ENCODE measurements at places on chromosomes 3 and 15.

- DNase-seq: no peak
Measured at GRCh38 chr3:108320746-108321350, 24.5 kb downstream of the HHLA2 start.

- no peak for DNase-seq
Measured at GRCh38 chr3:159796744-159797143, 191.9 kb upstream of the IL12A start.

DNA sequence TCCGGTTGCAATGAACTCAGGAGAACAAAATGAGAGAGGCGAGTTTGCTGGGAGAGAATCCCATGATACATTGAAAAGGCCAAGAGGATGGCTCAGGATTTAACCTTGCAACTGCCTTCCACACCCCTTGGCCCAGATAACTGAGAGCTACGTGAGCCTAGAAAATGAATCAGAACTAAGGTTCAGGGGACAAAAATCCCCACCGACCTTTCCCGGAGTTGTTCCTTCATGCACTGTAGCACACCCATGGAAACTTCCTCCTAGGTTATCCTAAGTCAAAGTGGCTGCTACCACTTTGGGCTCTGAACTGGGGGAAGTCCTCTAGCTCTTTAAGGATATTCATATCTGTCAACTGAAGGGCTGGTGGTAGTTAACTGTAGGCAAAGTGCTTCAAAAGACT lies 58.3 kb upstream of the SLC4A7 start:
- DNase-seq: no peak

DNA sequence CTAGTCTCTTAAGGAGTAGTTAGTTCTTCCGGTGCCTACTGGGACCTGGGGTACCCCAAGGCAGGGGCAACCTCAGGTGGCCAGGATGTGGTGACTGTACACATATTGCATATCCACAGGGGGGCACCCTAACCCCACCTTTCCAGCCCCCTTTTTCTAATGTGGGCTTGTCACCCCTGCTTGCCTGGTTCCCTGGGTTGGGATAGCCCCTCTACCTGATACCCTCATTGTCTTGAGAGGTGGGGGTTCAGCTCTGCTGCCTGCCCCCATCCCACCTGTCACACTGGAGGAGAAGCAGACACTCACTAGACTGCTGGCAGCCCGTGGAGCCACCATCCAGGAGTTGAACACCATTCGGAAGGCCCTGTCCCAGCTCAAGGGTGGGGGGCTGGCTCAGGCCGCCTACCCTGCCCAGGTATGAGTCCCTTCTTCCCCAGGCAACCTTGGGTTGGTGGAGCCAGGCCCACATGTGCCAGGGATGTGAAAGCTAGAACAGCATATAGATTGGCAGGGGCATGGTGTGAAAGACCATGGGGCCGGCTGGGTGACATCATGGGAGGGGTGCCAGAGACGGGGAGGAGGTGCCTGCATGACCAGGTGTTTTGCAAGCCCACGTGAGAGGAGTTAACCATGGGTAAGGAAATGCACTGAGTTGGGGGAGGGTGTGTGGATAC lies 4.0 kb downstream of the GLYCTK start:
- DNase-seq: peak; percentile 47

DNA sequence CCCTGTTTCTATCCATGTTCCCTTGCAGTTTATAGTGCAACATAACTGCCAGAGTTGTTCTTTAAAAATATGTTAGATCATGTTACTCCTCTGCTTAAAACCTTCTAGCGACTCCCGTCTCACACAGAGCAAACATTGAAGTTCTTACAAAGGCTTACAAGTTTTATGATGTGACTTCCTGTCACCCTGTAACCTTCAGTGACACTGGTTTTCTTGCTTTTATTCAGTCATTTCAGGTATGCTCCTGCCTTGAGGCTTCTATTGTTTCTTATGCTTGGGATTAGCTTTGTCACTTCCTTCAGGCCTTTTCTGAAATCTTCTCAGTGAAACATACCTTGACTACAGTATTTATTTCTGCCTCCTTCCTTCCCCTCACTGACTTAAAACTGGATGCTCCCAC lies 252.1 kb downstream of the DOCK3 start:
- no peak for DNase-seq

- no peak for DNase-seq
Measured at GRCh38 chr3:45579251-45579650, 15.3 kb upstream of the LIMD1 start.

- no peak for DNase-seq
Measured at GRCh38 chr3:132874701-132875100, 152.5 kb upstream of the NPHP3 start.

DNA sequence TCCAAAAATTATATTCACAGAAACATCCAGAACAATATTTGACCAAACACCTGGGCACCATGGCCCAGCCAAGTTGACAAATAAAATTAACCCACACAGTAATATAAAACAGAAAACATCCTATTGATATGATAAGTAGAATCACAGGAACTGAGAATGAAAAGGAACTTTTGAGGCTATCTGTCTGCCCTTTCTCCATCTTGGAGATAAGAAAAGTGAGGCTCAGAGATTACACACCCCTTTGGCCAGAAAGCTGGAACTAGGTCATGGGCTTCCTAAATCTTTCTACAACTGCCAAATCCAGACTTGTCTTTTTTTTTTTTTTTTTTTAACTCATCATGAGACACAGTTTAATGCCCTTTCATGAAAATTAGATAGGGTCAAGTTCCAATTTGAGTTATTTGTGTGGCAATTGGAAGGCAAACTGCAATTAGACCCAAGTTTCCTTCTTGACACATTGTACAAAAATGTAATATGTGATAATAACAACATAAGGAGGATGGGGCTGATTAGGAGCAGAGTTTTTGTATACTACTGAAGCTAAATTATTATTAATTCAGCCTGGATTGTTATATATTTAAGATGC lies 137.2 kb downstream of the RPL22L1 start:
- DNase-seq: no peak

DNA sequence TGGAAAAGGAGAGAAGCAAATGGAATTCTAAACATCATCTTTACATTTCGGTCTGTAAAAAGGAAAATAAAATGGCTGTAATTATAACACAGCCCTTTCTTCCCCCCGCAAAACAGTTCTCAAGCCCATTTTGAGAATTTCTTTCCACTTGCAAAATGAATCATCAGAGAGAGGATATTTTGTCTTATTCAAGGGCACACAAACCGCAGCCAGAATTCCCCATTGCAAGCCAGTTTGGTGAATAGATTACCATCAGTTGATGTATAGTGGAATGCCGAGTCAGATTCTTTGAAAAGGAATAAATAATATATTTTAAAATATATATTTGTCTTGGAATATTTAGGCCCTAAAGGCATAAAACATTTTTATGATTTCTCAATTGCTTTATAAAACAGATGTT lies 420.4 kb upstream of the SEMA6D start:
- DNase-seq: no peak

- DNase-seq: no peak
Measured at GRCh38 chr15:79966634-79967297, 4.2 kb downstream of the BCL2A1 start.

- no peak for DNase-seq
Measured at GRCh38 chr15:82105451-82106215, 59.8 kb upstream of the MEX3B start.

DNA sequence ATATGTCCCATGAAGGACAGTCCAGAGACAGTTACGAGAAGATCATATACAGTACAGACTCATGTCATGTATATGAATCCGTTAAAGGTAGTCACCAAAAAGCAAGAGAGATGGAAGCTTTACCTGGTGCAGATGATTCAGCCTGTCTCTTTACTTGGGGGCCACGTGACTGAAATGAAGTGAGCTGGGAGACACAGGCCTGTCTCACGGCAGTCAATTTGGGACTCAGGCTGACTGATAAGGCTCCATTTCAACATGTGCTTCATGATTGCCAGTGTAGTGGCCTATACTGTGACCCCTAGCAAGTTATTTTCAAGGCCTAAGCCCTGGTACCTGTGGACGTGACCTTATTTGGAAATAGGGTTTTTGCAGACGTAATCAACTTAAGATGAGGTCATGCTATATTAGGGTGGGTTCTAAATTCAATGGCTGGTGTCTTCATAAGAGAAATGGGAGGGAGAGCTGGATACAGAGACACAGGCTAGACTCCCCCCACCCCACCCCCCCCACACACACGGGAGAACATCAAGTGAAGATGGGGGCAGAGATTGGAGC lies 3.0 kb upstream of the PROK2 start:
- no peak for DNase-seq

DNA sequence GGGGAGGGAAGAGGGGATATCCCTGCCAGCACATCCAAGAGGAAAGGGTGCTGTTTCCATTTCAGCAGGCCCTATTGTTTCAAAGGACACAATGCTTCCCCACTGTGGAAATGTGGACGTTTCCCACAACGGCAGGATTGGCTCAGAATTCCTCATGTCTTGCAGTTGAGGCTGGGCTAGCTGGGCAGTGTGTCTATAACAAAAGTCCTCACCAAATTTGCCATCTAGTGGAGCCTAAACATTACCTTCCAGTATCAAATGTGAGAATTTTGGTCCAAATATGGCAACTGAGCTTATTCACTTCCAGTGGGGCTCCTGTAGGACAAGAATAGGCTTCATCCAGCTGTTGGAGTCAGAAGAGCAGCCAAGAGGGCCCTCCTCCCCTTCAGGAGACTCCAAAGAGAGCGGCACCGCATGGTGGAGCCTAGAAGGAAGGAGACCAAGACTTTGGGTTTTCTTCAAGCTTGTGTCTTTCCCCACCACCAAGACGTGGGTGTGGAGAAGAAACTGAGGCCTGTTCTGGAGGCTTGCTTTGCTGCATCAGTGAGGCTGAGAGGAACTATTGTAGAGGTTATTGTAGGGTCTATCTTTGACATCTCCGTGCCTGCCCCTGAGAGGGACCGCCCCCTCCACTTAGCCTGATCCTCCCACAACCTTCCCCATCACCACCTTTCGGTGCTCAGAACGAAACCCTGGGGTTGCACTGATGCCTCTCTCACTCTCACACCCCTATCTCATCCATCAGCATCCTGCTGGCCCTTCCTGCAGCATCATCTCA lies 45.3 kb upstream of the SLCO2A1 start:
- no peak for DNase-seq

GRCh38 chr3:13023235-13023970 lies 49.8 kb downstream of the IQSEC1 start:
- DNase-seq: no peak

DNA sequence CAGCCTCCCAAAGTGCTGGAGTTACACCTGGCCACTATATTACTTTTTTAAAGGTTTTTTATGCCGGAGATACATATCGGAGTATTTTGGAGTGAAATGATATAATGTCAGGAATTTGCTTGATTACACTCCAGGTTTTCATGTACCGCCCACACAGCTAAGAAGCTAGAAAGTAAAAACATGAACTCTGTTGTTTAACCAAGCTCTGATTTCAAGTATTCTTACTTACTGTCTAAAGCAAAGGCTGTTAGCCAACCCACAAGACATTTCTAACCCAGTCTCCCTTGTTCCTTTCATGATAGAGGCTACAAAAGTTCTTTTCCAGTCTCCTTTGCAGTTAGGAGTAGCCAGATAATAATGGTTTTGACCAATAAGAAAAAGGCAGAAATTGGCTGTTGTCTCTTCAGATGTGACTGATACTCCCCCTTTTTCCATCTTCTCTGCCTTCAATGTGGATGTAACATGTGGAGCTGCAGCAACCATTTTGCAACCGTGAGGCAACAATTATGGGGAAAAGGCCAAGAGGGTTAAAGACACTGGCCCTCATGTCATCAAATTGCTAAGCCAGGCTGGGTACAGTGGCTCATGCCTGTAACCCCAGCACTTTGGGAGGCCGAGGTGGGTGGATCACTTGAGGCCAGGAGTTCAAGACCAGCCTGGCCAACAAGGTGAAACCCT lies 6.1 kb upstream of the CP start:
- no peak for DNase-seq

DNA sequence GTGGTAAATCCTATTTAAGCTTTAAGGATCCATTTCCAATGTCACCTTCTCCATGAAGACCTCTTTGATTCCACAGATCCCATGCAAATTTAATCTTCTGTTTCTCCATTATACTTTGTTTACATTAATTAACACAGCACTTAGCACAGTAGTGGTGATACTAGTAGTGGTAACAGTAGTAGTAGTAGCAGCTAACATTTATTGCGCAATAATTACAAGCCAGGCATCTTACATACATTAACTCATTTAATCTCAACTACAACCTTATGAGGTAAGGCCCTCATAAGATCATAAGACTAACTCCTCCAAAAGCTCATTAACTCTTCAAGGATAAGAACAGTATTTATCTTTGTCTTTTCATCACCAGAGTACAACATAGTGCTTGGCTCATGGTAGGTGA lies 54.8 kb upstream of the FSIP1 start:
- DNase-seq: no peak

GRCh38 chr3:112390783-112391641 lies 58.1 kb downstream of the CD200 start:
- no peak for DNase-seq

GRCh38 chr3:115831864-115832263 lies 208.6 kb downstream of the GAP43 start:
- DNase-seq: no peak

DNA sequence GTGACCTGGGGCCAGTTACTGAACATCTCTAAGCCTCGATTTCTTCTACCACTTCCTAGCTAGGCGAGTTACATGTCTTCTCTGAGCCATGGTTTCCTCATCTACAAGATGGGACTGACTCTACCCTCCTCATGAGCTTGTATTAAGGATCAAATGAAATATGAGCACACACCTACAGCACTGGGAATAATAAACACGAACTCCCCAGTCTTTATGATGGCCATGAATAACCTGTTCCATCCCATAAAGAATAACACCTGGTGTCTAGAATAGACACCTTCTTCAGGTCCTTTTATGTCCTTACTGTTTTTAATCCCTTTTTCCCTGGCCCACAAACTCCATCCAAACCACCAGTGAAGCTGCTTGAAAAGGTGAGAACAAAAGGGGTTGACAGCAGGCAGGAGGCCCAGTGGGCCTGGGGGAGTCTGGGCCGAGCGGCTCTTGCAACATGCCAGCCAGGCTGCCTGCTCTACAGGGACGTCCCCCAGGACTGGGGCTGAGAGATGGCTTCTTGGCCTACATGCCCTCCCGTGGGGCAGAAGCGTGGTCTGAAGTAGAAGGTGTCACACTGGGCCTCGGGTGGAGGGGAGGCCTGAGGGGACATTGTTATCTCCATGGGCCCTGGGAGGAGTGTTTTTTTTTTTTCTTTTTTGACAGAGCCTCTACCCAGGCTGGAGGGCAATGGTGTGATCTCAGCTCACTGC lies 178.2 kb downstream of the RAB11A start:
- no peak for DNase-seq

GRCh38 chr15:99058421-99058870 lies 46.4 kb upstream of the SYNM start:
- no peak for DNase-seq

GRCh38 chr15:61227950-61228936 lies 859 bp downstream of the RORA start:
- DNase-seq: no peak

DNA sequence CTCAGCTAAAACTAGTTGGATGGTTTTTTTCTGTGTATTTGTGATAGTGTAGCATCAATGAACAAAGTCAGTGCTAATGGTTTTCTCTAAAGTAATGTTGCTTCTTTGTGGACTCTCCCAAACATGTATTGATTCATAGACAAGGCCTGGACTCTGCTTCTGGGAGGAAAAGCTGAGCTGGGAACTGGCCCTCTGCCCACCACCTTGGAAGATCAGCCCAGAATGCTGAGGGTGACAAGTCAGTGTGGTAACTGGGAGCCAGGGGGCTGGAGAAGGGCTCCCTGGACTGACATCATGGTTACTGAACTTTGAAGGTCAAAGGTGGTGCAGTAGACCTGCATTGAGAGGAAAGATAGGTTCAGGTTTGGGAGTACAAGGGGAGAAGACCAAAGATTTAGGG lies 3.0 kb downstream of the ARHGAP31 start:
- DNase-seq: no peak

Measured in CD4-positive, alpha-beta T cell treated with Interleukin-1 beta for 1 hour (primary cell).